ENCODE measurements at places on chromosomes 3 and 15.

- peak; percentile 83 for DNase-seq
Measured at GRCh38 chr3:53773611-53774368, 72.4 kb downstream of the CHDH start.

DNA sequence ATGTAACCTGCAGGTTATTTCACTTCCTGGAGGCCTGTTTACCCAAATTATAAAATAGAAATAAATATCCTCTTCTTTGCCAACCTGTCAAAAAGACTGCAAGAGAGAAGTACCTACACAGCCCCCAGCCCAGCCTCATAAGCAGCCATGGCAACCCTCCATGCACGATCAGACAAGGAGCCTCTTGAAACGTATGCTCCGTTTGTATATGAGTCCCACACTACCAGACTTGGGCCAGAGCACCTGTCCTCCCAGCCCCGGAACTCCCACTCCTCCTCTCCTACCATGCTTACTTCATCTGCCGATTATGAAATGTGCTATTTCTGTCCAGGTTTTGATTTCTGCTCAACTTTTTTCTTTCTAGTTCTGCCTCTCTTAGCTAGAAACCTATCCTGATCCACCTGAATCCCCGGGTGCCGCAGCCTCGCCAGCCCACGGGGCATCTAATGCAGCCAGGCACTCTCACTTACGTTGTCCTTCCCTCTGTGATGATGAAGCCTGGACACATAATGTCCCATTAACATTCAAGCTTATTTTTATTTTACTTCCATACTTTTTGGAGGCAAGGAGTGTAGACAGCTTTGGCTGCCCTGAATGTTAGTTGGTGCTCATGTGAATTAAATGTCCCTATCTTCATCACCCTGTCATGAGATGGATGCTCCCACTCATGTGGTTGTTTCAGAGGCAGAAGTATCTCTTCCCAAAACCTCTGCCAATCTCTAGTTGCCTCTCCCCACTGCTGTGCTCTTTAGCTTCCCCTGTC, 73.8 kb downstream of the MB21D2 start:
- no peak for DNase-seq

DNA sequence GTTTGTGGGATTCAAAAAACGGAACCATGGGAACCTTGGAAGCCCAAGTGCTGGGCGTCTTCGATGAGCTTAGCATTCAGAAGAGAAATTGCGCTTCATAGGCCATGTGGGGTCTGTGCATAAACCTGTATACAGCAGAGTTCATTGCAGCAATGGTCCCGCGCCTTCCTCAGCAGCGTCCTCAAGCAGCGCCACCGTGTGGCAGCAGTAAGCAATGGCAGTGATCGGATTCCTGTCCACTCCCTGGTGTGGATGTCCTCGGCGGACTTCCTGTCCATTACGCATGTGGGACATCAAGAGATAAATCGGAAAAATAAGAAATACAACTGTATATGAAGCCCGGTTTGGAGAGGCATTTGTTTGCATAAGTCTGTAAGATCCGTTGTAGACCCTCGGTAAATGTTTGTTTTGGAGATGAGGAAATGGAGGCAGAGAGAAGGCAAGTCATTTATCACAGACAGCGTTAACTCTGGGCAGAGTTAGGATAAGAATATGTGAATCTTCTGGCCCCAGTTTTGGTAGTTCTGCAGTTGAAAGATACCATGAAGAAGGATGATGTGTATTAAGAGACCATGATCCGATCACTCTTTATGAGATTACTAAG, 57.7 kb downstream of the CNTN4 start:
- peak; percentile 9 for DNase-seq

- DNase-seq: peak; percentile 64
Measured at GRCh38 chr3:115713284-115713683, 90.0 kb downstream of the GAP43 start.

GRCh38 chr3:169629895-169630294, 33.6 kb downstream of the MECOM start:
- no peak for DNase-seq

DNA sequence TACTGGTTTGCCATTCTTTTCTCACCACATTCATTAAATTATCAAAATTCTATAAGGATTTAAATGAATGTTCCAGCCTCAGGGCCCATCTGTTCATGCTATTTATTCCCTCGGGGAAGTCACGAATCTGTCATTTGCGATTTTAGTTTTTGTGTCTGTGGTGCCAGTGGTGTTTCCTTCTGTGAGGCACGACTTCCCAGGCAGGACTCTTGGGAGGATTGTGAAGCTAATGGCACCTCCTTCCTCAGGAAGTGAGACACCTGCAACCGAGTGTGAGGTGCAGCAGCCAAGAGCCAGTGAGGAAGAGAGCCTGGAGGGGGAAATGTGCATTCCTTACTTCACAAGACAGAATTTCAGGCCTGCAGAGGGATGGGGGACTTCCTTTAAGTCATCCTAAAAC, 24.1 kb downstream of the SV2B start:
- DNase-seq: no peak

DNA sequence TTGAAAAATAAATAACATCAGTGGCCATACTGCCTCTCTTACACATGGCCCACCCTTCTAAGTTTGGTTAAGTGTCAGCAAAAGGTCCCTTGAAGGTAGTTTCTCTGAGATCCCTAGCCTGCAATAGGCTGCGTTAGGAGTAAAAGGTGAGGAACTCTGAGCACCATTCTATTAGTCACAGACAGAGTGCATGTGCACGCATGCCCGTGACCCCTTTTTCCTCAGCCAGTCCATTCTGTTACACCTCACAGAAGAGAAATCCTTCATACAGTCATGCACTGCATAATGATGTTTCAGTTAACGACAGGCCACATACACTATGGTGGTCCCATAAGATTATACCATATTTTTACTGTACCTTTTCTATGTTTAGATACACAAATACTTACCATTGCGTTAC, 12.5 kb downstream of the RCCD1 start:
- DNase-seq: no peak

GRCh38 chr3:86923071-86923491, 67.9 kb downstream of the VGLL3 start:
- peak; percentile 82 for DNase-seq

GRCh38 chr15:22950256-22950990, 29.7 kb downstream of the CYFIP1 start:
- DNase-seq: no peak

- no peak for DNase-seq
Measured at GRCh38 chr15:98996624-98997023, 11.0 kb downstream of the PGPEP1L start.

DNA sequence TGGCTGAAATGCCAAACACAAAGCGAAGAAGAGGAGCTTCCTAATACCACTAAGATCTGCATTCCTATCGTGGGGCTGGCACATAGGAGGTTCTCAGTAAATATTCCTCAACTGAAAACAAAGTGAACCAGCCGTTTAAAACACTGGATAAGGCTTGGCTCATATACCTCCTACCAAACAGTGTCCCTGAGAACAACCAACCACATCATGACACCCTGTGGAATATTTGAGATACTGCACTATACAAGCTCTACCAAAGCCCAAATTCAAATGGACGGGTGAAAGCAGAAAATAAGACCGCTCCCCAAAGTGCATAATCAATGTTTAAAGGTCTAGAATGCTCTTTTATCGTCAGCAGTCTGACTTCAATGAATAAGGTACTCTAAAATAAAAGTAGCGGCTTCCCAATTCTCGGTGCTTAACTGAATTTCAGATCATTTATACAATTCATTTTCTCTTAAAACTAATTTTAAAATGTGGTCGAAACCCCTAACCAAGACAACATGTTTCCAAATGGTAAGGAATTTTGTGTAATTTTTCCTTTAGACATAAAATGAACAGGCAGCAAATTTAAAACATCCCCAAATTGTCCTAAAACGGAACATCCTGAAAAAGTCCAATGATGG, 425.8 kb downstream of the ERC2 start:
- DNase-seq: peak; percentile 48

DNA sequence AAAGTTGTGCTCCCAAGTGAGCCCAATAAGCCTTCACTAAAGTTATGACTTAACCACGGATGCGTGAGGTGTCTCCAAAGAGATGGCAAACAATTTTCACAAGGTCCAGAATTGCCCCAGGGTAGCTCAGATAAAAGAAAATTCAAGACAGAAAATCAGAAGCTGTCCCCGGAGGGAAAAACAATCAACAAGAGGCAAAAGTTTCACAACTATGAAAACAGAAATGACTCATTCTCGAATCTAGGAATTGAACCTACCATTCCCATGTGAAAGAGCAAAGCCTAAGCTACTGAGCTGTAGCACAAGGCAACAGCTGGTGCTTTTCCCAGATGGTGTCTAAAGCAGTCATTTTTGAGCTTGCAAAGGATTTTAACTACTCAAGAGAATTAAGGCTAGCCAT, 33.5 kb upstream of the MKRN3 start:
- no peak for DNase-seq

DNA sequence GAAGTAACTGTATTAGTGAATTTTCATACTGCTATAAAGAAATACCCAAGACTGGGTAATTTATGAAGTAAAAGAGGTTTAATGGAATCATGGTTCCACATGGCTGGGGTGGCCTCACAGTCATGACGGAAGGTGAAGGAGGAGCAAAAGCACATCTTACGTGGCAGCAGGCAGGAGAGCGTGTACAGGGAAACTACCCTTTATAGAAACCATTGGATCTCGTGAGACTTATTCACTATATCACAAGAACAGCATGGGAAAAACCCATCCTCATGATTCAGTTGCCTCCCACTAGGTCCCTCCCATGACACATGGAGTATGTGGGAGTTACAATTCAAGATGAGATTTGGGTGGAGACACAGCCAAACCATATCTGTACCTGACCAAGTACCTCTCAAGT, 812.3 kb upstream of the ALCAM start:
- no peak for DNase-seq

DNA sequence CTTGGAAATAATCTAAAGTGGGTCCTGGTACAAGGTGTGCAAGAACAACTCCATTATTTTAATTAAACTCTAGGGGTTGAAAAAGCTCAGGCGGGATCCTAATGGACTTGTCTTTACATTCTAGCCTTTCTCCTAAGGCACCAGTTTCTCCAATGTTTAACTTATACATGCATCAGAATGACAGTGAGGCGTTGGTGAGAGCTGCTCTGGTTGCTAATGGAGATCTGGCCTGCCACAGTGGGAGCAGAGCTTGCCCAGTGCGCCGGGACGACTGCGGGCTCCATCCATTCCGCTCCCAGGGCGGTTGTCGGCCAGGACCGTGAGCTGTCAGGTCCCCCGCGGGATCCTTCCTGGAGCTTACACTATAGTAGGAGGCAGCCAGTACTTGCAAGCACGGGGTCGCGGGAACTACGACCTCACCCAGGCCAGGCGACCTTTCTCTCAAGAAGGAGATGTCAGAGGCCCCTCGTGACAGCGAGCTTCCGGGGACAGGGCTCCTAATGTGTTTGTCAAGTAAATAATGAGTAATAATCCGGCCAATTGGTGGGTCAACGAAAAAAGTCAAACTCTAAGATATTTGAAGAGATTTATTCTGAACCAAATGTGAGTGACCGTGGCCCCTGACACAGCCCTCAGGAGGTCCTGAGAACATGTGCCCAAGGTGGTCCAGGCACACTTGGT, 991 bp upstream of the HIGD1A start:
- DNase-seq: no peak

- DNase-seq: no peak
Measured at GRCh38 chr15:79067072-79067833, 23.3 kb downstream of the RASGRF1 start.

GRCh38 chr3:29245441-29245840, 35.4 kb upstream of the RBMS3 start:
- no peak for DNase-seq

GRCh38 chr15:31278544-31279220, 48.0 kb upstream of the KLF13 start:
- DNase-seq: no peak

- no peak for DNase-seq
Measured at GRCh38 chr15:66369773-66370651, 13.5 kb upstream of the TIPIN start.

DNA sequence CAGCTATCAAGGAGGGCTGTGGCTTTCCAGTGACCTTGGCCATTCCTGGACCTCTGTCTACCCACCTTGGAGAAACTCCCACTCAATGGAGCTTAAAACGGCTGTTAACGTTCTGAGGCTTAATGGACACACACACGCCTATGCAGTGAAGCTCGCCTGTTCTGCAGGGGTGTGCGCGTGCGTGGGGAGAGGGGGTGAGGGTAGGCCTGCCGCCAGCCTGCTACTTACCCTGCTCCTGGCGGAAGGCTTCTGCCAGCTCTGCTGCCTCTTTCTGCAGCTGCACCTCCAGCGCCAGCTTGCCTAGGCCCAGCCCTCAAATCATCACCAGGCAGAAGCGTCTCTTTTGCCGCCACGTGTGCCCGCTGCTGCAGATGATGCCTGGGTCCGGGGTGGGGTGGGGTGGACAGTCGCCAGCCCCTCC, 23.2 kb upstream of the PARL start:
- DNase-seq: no peak

Measured in fibroblast of skin of right quadriceps (primary cell).